Cortex of kidney (tissue), 1 donor: ENCODE measurements at places on chromosomes 13 and 19.
A peak's percentile ranks its signal among the peaks of the same experiment; 100 is the strongest.

DNA sequence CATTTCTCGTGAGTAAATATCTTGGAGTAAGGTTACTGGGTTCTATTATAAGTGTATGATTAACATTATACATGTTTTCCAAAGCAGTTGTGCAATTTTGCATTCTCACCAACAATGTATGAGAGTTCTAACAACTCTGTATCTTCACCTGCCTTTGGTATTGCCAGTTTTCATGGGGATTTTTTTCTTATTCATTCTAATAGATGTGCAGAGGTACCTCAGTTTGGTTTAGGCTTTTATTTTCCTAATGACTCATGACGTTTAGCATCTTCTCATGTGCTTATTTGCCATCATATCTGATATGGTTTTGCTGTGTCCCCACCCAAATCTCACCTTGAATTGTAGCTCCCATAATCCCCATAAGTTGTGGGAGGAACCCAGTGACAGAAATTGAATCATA, 7.7 kb upstream of the NUDT15 start:
- no peak for DNase-seq

- DNase-seq: no peak
Measured at GRCh38 chr19:51882518-51882917, 5.2 kb downstream of the ZNF577 start.

- DNase-seq: no peak
Measured at GRCh38 chr19:52897138-52897935, at the start of gene ZNF320. TSS of gene ZNF320 (minus strand) at chr19:52897635. CDS start at chr19:52890255, 7,380 bp downstream.

- no peak for DNase-seq
Measured at GRCh38 chr19:38648769-38649304, 1.4 kb downstream of the ACTN4 start.

GRCh38 chr19:18800636-18801035, 9.5 kb upstream of the COMP start:
- DNase-seq: no peak

DNA sequence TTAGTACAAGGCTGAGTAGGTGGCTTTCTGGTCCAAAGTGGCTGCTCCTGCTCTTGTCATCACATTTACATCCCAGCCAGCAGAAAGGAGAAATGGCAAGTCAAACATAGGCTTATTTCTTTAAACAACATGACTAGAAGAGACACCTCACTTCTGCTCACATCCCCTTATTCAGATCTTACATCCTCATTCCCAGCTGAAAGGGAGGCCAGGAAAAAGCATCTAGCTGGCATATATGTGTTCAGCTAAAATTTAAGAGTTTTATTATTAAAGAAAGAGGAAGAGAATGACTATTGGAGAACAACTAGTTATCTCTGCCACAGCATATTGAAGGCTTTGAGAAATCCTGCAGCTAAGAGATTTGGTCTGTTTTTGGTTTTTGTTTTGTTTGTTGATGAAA, 34.1 kb downstream of the RGCC start:
- no peak for DNase-seq

DNA sequence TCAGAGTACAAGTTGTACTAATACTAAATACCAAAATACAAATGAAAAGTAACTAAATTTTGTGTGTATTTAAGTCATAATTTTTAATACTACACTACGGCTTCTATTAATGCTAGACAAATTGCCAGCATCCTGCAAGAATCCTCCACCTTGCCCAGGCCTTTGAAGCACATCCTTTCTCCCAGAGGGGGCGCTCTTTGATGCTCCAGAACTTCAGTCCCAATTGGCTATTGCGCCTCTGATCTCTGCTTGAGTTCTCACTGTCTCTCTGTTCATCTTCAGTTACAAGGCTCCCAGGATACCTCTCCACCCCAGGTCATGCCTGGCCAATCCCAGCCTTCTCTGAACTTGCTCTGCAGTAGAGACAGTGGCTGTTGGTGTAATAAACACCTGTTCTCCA, 141.0 kb downstream of the DCLK1 start:
- DNase-seq: no peak

- no peak for DNase-seq
Measured at GRCh38 chr19:6429419-6430221, 3.9 kb downstream of the SLC25A41 start.

DNA sequence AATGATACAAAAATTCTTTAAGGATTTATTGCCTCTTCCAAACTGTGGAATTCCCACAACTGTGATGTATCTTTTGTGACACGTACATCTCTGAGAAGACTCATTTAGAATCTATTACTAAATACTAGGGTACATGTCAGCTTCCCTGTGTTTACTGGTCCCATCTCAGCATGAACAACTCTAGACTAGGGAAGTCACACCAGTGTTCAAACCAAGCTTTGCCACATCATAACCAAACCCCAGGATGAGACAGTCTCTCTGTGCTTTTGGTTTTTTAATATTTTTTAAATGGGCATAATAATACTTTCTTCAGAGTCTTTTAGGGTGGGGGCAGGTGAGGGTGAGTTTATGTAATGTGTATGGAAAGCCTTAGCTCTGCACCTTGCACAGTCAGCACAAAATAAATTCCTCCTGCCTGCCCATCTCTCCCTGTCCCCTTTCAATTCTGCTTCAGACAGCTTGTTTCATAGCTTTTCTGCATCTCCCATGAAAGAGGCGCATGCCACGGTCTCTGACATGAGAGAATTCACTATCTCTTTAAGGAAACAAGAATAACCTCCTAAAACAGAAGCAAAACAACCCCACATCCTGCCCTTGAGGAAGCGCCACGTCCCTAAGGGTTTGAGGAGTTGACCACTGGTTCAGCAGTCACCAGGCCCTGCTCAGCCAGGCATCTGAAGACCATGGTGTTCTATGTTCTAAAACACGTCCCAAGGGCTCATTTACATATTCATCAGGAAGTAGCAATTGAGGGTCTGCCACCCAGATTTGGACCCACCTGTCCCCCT, 174.5 kb downstream of the USP12 start:
- DNase-seq: no peak

- DNase-seq: no peak
Measured at GRCh38 chr13:33454844-33455705, 169.5 kb upstream of the STARD13 start.

- DNase-seq: no peak
Measured at GRCh38 chr19:679418-680286, 3.5 kb downstream of the FSTL3 start.

- no peak for DNase-seq
Measured at GRCh38 chr19:17938092-17938845, 5.5 kb downstream of the CCDC124 start.

DNA sequence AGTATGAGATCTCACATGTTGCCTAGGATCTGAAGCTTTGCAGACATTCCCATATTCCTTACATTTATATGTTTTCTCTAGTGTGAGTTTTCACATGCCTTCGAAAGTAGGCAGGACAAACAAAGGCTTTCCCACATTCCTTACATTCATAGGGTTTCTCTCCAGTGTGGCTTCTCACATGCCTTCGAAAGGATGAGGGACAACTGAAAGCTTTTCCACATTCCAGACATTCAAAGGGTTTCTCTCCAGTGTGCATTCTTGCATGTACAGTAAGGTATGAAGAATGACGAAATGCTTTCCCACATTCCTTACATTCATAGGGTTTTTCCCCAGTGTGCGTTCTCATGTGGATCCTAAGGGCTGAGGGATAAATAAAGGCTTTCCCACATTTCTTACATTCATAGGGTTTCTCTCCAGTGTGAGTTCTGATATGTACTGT, 14.2 kb downstream of the ZNF699 start:
- DNase-seq: no peak

DNA sequence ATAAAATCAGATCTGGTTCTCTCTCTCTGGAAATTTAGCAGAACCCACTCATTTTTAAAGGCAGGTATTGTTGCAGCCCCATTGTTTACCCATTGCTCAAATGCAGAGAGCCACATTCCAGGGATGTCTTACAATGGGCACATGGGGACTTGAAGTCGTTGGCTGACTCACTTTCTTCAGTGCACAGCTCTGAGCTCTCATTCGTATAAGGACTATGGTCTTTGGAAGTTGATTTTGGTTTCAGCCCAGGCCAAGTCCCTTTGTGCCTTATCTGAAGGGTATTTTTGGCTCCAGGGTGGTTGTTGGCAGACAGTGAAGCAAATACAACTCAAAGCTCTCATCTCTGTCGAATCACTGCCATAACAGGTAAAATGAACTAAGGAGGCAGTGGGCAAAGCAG, 47.3 kb upstream of the CLDN10 start:
- no peak for DNase-seq

GRCh38 chr19:14933506-14933905, 7.8 kb upstream of the OR7C2 start:
- DNase-seq: no peak

DNA sequence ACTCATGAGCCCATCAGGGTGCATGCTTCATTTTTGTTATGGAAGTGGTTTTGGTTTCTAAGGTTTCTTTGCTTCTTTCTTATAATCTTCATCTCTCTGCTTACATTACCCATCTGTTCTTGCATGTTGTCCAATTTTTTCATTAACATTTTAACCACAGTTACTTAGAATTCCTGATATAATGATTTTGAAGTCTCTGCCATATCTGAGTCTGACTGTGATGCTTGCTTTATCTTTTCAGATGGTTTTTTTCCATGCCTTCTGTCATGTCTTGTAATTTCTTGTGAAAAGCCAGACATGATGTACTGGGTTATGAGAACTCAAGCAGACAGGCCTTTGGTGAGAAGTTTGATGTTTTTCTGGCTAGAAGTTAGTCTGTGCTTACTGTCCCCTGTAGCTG, 8.0 kb upstream of the ARGLU1 start:
- DNase-seq: no peak

DNA sequence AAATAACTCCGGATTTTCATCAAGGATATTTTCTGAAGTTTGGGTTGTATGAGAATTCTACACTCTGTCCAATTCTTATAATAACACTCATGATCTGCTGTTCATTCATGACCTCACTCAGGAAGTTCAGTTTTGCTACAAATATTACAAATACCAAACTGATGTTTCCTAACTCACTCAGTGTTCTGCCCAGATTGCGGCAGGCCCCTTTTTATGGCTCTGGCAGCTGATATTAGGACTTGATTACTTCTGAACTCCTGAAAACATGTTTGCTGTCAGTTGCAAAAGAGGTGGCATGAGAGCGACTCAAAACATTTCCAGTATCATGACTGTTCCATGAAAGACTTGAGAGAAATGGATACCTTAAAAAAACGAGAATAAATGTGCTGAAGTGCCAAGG, 188.0 kb downstream of the RGCC start:
- no peak for DNase-seq

- no peak for DNase-seq
Measured at GRCh38 chr13:32600890-32601289, 14.6 kb downstream of the PDS5B start.

- DNase-seq: no peak
Measured at GRCh38 chr19:48424694-48425219, 21.0 kb upstream of the GRWD1 start.

- no peak for DNase-seq
Measured at GRCh38 chr13:78137404-78138142, 218.9 kb upstream of the EDNRB start.

DNA sequence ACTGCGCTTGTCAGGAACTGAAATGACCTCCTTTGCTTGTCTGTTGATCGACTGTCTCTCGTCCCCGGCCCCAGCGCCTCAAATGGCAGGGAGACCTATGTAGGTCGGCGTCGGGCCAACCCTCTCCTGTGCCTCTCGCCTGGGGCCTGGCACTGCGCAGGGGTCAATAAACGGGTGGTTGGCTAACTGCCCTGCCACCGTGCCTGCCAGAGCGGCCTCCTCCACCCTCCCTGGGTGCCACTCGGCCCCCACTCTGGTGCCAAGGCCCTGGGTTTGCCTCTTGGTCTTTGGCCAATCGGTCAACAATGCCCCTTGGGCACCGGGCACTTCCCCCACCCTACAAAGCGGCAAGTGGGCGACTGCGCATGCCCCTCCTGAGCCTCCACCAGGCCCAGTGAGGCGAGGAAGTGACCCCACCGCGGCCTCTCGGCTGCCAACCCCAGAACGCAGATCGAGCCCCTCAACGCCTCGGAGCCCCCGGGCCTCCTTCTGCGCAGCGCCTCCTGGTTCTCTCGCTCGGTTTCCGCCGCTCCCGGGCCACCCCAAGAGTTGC, 1.1 kb downstream of the KEAP1 start:
- peak; percentile 43 for DNase-seq

DNA sequence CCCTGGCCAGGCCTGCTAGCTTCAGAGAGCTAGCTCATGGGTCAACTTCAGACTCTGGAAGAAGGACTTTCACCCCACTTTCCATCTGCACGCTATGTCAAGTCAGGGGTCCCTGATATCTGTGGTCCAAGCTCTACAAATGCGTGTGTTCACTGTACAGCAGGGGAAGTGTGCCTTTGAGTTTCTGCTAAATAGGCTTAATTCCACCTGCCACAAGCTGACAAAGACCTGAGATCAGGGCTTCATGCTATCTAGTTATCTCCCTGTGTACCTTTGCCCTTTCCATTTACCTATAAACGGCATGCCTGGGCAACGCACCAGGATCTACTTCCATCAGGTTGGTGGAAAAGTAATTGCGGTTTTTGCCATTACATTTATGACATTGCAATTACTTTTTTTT, 10.7 kb upstream of the SULT2A1 start:
- no peak for DNase-seq

GRCh38 chr13:112714376-112715174, 24.7 kb downstream of the ATP11A start:
- no peak for DNase-seq

DNA sequence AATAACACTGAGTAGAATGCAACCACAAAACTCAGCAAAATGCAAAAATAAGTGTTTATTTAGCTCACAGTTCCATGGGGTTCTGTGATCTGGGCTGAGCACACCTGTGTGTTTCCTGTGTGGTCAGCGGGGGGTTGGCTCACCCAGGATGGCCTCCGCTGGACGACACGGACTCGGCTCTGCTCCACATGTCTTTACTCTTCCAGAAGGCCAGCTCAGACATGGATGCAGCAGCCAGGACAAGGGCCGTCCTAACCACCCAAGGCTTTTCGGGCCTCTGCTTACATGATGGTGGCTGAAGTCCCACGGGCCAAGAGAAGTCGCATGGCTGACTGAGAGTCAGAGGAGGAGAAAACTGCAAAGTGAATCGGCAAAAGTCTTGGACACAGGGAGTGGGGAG, 153.5 kb upstream of the IRS2 start:
- no peak for DNase-seq

DNA sequence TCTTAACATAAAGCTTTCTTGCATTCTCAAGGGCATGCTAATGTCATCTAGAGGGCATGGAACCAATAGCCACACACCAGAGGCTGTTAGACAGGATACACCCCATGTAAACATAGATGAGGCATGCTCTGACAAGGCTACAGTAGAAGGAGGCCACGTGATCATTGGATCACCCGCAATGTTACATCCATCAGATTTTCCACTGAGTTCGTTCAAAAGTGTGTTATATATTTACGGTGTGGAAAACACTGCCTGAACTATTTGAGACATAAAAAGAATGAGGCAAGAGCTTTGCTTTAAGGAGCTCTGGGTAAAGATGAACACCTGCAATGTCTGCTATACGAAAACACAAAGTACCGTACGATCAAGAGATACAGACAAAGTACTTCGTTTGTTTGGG, 817.5 kb upstream of the SLC10A2 start:
- no peak for DNase-seq

DNA sequence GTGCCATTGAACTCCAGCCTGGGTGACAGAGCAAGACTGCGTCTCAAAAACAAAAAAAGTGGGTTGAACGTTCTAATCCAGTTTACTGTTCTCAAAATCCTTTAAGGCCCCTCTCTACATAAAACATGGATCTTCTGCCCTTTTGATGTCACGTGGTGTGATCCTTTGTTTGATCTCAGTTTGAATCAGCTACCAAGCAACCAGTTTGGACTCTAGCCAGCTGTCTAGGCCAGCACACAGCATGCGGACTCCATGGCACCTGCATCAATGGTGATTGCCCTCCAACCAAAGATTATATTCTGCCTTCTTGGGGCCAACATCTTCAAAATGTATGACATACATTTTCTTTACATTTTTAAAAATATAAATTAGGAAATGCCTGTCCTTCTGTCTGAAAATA, 365.4 kb downstream of the NDFIP2 start:
- DNase-seq: no peak
